ENCODE measurements at places on chromosomes 3 and 15.

DNA sequence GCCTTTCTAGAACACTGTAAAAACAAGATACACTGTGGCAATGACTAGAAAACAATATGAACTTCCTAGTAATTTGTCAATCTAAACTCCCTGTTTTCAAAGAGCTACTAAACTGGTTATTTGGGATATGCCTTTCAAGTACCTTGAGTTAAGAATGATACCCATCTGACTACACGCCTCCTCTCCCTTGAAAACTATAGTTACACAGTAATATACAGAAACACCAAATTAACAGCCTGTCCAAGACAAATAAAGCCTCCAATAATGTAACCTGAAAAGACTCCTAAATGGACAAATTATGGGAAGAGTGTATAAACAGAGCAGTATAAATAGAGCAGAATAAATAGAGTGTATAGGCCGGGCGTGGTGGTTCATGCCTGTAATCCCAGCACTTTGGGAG lies 70.1 kb downstream of the SMARCC1 start:
- DNase-seq, result no peak

DNA sequence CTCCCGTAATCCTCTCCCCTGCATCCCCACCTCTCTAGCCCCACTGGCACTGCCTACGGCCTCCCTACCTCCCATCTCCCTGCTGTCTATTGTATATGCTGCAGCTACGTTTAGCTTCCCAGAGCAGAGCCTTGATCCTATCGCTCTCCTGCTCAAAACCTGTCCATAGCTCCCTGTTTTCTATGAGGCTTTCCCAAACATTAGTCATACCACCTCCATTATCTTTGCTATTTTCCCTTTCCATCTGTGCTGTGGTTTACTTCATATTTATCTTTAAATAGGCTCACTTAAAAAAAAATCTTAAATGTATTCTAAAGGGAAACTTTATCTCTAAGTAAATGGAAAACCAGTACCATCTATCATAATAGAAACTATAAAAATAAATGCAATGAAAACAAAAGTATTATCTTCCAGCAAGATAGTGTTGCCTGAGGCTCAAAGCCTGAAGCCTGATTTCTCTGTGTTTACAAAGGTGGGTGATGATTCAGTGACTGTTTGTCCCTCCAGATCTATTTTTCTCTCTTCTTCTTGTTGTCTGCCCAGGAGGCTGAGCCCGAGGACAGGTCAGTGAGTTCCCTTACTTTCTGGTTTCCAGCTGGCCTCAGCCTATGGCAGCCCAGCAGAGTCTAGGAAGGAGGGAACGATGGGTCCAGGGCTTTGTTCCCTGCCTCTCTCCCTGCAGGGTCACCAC lies 397.1 kb upstream of the CFAP20DC start:
- no peak for DNase-seq

DNA sequence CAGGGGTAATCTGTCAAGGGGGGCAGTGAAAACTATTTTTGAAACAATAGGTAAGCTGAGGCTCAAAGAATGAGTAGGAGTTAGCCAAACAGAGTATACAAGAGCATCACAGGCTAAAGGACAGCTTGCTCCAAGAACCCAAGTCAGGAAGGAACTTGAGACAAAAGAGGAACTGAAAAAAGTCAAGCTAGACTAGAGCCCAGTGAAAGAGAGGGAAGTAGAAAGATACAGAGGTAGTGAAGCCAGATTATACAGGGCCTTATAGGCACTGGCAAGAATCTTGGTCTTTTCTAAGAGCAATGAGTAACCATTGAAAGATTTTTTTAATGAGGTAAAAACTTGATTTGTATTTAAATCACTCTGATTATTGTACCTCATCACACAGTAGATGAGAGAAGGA lies 69.9 kb downstream of the FILIP1L start:
- peak; percentile 51 for DNase-seq

- DNase-seq, result no peak
Measured at GRCh38 chr3:64388886-64389285, 163.6 kb upstream of the PRICKLE2 start.

DNA sequence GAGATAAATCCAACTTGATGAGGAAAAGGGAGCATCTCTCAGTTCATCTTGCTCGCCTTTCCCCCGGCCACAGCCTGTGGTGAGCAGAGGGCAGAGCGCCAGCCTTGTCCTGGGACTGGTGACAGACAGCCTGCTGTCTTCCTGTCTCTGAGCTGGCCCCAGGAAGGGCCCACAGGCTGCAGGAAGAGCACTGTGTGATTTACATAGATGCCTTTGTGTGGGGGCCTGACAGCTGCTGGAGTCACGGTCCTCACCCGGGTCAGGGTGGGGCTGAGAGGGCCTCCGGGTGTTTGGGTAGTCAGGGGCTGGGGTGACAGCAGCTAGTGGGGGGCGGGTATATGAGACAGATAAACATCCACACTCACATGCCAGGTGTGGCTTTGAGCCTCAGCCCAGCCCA lies 29.3 kb downstream of the PLA2G4D start:
- no peak for DNase-seq

- no peak for DNase-seq
Measured at GRCh38 chr3:8607234-8608040, 37.2 kb downstream of the SSUH2 start.

- DNase-seq, result no peak
Measured at GRCh38 chr15:39959411-39959810, 25.5 kb downstream of the EIF2AK4 start.

GRCh38 chr15:38520035-38520434 lies 44.6 kb downstream of the RASGRP1 start:
- no peak for DNase-seq

- DNase-seq, result no peak
Measured at GRCh38 chr3:160403796-160404470, 4.5 kb downstream of the SMC4 start.

DNA sequence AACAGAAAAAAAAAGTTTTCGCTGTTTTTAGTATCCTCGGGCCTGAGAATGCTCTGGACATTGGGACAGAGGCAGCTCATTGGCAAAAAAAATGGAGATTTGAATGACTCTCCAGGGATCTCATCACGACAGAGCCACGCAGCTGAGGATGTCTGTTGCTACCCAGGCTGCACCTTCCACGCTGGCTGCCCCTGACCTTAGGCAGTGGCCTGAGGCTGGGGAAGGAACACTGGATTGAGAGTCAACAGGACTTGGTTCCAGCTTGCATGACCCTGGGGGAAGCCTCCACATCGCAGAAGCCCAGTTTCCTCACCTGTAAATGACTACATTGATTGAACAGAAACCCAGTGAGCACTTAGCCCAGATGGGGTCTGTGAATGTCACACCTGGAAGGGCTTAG lies 8.7 kb upstream of the ACSBG1 start:
- no peak for DNase-seq

- no peak for DNase-seq
Measured at GRCh38 chr3:68977486-68978167, 35.9 kb downstream of the EOGT start.

- DNase-seq, result no peak
Measured at GRCh38 chr3:62538691-62539356, 165.5 kb upstream of the FEZF2 start.

- peak; percentile 70 for DNase-seq
Measured at GRCh38 chr15:74307827-74308811, 59.3 kb downstream of the CYP11A1 start.

DNA sequence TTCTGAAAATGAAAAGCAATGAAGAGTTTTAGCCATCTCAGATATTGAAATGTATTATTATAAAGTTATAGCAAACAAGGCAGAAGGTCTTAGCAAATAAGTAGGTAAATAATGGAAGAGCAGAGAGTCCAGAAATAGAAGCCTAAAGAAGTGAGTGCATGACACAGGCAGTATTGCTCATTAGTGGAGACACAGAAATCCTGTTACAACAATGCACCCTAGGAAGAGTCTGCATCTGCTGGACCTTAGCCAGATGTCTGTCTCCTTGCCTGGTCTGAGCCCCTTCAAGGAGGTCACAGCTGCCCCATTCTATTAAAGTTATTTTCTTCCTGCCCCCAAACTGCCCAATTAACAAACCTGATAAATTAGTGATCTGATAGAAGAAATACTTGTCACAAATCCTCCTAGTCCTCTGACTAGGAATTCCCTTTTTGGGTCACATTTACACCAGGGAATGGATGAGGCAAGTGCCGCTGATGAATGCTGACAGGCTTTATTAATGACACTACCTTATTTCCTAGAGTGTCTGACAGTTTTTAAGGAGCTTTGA lies 51.9 kb downstream of the HOMER2 start:
- DNase-seq, result no peak

DNA sequence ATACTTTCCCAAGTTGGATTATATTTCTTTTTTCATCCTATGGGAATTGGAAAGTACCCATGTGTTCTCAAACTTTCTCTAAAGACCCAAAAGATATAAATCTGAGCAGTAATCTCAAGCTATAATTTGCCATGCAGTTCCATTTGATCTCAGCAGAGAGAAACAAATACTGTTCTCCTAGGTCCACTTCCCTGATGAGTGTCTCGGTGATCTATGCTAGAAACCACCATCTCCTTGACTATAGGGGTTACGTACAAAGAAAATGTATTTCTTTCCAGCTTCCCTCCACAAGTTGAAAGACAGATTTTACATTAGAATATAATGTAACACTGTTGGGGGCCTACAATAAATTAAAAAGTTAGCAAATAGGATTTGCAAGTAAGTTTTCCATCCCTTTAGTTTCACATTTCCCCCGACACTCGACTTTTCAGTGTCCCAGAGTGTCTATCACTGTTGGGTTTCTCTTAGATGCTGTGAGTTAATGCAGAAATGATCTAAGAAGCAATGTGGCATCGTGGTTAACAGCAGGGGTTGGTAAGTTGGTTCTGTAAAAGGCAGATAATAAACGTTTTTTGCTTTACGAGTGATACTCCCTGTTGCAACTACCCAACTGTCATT lies 465.1 kb upstream of the CFAP20DC start:
- no peak for DNase-seq

DNA sequence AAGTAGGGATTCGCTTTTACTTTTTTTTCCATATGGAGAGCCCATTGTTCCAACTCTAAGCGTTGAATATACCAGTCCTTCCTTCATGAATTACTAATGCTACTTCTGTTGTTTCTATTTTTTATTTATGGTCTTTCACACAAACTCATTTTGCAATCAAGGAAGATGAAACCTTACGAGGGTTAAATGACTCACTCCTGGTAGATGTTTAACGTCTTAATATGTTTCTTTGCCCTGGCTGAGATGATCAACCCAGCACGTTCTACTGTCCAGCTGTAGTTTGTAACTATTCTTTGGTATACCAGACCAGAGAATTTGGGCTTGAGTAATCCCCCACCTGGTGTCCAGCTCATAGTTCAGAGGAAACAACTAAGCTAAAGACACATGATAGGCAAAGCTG lies 23.1 kb downstream of the CDCP1 start:
- peak; percentile 32 for DNase-seq

DNA sequence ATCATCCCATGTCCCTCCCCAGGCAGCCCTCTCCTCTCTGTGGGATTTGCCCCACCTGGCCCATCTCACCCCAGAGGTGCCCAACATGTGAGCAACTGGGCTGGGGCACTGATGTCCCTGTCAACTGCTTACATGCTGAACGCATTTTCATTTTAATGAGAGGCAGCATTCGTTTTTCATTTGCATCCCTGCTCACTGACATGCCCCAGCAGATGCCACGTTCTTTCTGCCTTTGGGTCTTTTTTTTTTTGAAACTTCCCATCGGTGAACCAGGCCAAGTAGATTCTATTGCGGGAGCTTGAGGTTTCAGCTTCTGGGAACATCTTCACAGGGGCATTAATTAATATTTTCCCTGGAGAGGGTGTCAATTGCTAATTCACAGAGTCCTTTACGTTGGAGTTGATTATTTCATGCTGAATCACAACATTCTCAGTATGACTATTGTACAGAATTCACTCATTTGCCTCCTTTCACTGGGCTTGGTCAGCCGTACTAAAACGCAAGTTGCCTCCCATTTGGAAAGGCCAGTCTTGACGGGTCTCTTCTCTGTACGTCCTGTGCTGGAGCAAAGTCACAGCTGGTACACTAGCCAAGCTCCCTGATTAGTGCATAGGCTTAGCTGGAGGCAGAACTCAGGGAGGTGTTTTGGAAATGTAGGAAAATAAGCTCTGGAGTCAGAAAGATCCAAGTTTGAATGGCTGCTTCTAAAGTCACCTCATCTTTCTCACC lies 69.8 kb downstream of the CHRNA7 start:
- no peak for DNase-seq

GRCh38 chr3:150259526-150260397 lies 148.3 kb upstream of the TSC22D2 start:
- DNase-seq, result no peak

DNA sequence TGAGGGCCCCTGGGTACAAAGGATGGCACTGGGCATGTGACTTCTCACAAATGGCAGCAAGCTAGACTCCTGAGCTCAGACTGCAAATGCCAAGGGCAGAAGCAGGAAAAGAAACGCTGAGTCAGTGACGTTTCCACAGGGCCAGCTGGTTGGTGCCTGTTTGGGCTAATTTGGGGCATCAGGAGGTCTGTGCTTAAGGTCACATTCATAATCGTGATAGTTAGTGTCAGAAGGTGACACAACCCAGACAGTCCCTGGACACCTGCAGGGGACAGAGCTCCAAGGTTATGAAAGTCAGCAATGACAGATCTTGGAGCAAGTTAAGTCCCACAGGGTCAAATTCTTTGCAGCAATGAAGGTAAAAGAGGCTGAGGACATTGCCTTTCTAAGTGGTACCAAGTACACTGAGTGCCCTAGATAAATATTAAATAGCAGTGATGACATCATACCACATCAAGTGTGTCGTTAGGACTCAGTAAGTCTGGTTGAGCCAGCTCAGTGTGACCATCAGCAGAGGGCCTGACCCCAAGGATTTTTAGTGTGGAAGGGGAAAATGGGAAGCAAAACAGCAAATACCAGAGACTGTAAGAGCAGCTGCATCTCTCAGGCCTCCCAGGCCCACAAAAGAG lies 556.9 kb upstream of the CFAP20DC start:
- DNase-seq, result no peak
